ENCODE measurements at places on chromosomes 6 and 20.

DNA sequence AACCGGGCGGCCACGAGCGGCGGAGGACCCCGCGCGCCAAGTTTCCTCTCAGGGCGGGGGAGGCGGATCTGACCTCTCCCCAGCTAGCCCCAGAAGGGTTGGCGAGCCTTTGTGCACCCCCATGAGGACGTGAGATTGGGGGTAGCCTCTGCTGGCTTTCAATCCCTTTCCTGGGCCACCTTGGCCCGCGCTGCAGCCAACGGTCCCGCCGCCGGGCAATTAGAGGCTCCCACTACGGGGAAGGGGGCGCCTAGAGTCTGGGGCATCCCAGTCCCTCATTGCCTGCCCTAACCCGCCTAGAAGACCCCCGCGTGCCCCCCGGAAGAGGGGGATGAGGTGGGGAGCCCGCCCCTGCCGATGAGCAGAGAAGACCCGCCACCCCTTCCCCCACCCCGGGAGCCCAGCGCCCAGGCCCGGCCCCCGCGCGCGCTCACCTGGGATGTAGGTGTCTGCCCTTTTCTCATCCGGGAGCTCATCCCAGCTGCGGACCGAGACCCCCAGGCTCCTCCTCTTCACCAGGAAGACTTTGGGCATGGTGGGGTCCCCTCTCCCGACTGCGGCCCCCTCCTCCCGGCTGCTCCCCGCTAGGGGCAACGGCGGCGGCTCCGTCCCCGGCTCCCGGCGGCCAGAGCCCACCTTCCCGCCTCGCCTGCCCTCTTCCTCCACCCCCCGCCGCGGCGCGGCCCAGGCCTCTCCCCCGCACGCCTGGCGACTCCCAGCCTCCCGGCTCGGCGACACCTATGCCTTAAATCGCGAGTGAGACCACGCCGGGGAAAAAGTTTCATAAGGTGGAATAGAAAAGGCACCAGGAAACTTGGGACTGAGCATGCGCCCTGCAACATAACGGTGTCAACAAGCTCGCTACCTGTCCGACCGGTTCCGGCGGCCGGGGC, at the start of gene OVOL2:
Gene OVOL2 (minus strand): TSS at position 816 of the 893 bp plus-strand sequence. CDS start 282 bp downstream, at position 534.
- DNase-seq, result no peak

DNA sequence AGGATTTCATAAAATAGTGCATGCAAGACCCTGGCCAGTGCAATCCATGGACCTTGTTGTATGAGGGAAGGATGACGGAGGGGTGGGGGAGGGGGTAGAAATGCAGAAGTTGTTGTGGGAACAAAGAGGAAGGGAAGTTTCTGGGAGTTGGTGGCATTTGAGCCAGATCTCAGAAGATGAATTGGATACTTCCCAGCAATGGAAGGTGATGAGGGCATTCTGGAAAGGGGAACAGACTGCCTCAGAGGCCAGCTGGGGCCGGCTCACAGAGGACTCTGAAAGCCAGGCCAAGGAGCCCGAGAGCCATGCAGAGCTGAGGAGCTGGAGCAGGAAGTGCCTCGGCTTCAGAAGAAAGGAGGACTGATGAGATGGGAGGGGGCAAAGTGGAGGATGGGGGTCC, 2.7 kb downstream of the TMEM74B start:
- no peak for DNase-seq

- DNase-seq, result no peak
Observed at GRCh38 chr6:126550323-126550722, 210.4 kb downstream of the CENPW start.

GRCh38 chr6:33654831-33655554, 33.9 kb downstream of the ITPR3 start:
- no peak for DNase-seq

DNA sequence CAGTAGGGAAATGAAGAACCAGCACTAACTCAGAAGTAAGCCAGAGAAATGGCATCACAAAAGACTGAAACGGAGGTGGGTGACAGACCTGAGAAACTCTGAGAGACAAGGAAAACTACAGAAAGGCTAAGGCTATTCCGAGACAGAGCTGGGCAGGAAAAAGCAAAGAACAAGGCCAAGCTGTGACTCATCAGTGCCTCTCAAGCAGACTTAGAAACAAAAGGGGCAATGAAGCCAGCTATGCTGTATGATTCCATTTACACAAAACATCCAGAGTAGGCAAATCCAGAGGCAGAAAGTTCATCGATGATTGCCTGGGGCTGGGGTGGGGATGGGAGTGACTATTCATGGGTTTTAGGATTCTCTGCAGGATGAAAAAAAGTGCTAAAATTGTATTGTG, 50.0 kb downstream of the SLC23A2 start:
- DNase-seq, result no peak

DNA sequence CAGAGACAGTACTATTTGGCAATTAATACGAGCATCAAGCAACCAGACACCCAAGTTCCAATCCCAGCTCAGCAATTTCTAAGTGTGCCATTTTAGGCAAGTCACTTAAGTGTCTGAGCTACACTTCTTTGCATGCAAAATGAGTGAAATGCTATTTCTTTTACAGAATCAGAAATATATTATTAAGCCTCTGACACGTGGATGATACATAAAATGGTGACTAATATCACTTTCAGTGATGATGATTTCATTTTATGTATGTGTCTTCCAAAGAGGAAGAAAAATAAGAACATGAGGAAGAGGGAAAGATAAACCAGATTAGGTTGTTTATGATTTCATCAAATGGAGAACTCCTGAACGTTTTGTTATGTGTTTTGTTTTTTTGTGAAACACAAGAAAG, 158.6 kb downstream of the TSHZ2 start:
- no peak for DNase-seq

- DNase-seq, result no peak
Observed at GRCh38 chr6:29720863-29721262, 2.4 kb upstream of the HLA-F start.

DNA sequence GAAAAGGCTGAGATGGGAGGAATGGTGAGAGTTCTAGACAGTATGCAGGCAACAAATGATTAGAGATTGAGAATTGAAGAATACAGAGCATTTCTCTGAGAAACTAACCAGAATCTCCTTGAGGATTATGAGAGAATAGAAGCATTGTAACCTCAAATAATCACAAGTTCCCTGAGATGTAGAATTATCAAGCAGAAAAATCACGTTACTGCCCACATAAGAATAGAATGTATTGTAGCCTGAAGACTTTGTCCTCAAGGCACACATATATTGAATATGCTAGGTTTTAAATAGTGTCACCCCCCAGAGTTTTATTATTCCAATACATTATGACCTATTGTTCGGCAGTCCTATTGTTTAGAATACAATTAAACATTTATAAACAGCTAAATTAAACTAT, 57.2 kb downstream of the CNKSR3 start:
- no peak for DNase-seq

DNA sequence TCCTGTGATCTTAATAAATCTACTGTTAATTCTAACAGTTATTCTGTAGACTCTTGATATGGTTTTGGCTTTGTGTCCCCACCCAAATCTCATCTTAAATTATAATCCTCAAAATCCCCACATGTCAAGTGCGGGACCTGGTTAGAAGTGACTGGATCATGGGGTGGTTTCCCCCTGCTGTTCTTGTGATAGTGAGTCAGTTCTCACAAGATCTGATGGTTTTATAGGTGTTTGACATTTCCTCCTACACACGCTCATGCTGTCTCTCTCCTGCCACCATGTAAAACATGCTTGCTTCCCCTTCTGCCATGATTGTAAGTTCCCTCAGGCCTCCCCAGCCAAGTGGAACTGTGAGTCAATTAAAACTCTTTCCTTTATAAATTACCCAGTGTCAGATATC, 10.5 kb upstream of the EPB41L2 start:
- DNase-seq, result no peak

DNA sequence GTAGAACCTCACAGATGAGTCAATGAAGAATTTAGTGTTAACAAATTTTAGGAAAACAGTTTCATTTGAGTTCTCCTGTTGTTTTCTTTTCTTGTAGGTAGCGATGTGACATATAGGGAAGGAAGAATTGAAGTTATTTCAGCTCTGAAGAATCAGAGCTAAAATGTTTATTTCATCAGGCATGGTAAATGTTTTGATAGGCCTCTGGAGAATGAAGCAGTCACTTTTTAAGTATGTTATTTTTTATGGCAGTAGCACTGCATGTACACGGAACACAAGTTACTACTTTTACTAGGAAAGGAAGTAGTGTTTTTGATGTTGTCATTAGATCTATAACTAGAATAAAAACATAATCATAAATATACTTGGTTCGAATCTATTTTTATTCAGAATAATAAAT, 1357.3 kb upstream of the CITED2 start:
- DNase-seq, result no peak

All from GM12878 (cell line).